ENCODE measurements at places on chromosomes 4 and X.

- no peak for DNase-seq
Observed at GRCh38 chr4:62271107-62271506, 1071.0 kb downstream of the ADGRL3 start.

DNA sequence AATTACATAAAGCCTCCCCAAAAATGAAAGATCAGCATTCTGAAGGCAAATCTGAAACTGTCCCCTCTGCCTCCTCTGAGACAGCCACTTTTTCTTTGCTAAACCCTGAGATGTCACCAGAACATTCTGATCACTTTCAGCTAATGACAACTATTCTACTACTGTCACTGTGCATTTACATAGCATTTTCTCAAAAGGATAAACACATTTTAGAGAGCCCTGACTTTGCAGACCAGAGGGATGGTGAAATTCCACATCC, 72.1 kb downstream of the GATB start:
- no peak for DNase-seq

- DNase-seq: no peak
Observed at GRCh38 chr4:17781300-17782287, at the start of gene FAM184B. TSS of gene FAM184B (minus strand) at chr4:17781621. CDS start at chr4:17781299, 322 bp downstream.

GRCh38 chrX:39877905-39878304, 219.9 kb downstream of the BCOR start:
- no peak for DNase-seq

GRCh38 chr4:147724468-147725201, 7.3 kb upstream of the ARHGAP10 start:
- DNase-seq: no peak

GRCh38 chr4:121785479-121785878, 15.6 kb upstream of the EXOSC9 start:
- DNase-seq: no peak

DNA sequence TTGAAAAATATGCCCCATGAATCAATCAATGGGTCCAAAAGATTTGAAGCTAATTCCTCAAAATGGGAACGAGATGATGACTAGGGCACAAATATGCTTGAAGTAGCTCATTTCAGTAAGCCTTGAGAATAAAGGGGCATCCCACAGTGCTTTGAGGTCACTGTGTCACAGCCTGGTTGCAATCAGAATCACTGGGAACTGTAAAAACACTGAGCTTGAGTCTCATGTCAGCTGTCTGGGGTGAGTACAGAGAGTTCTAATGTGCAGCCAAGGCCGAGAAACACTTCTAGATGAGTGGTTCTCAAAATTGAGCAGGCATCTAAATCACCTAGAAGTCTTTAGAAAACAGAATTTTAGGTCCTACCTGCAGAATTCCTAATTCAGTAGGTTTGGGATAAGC, 120.5 kb upstream of the EGFL6 start:
- no peak for DNase-seq

- no peak for DNase-seq
Observed at GRCh38 chr4:109930464-109930863, 17.8 kb downstream of the EGF start.

GRCh38 chr4:86934147-86934770, 552 bp upstream of the AFF1 start:
- no peak for DNase-seq

GRCh38 chrX:107894038-107894437, 68.4 kb downstream of the MID2 start:
- DNase-seq: peak; percentile 16

GRCh38 chr4:169603312-169603711, 9.1 kb downstream of the NEK1 start:
- DNase-seq: no peak

- DNase-seq: no peak
Observed at GRCh38 chr4:109721033-109721432, 8.8 kb downstream of the PLA2G12A start.

GRCh38 chr4:71832049-71832448, 48.2 kb upstream of the GC start:
- DNase-seq: no peak

GRCh38 chr4:143514497-143514896, 995 bp downstream of the SMARCA5 start:
- DNase-seq: peak; percentile 28

GRCh38 chrX:46601283-46601682, 27.7 kb downstream of the CHST7 start:
- DNase-seq: no peak

- peak; percentile 69 for DNase-seq
Observed at GRCh38 chr4:84938316-84938715, 28.2 kb downstream of the WDFY3 start.

- no peak for DNase-seq
Observed at GRCh38 chr4:968221-968620, 5.1 kb downstream of the DGKQ start.

DNA sequence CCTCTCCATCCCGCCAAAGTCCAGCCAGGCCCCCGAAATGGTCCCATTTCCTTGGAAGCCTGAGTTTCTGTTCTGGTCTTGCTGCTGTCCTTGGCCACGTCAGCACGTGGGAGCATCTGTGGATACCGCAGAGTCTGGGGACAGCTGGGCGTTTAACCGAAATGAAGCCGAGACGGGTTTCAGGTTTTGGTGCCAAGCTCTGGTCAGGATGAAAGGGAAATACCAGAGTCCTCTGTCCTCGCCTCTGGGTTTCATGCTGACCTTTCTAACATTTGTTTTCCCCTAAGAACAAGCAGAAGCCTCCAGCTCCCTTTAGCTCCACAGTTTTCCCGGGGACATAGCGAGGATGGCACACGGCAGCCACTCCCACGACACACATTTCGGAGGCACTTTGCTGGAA, 19.7 kb downstream of the SHOX start:
- DNase-seq: no peak

DNA sequence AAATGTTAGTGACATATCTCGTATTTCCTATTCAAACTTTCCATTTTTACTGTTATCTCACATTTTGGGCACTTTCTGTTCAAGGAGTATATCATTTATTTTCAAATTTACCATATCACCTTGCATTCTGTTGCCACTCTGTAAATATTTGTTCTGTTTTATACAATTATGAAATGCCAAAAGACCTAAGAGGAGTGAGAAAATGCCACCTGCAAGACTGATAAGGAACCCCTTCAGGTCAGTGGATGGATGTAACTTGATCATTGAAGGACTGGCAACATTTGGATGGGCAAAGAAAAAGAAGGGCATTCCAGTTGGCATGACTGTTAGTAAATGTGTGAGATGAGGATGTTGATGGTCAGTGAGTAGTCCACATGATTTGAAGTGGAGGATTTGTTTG, 79.1 kb downstream of the OTC start:
- DNase-seq: no peak

- no peak for DNase-seq
Observed at GRCh38 chr4:74931376-74931775, 1.5 kb upstream of the PARM1 start.

GRCh38 chr4:137644201-137644600, 111.9 kb upstream of the PCDH18 start:
- DNase-seq: peak; percentile 35

DNA sequence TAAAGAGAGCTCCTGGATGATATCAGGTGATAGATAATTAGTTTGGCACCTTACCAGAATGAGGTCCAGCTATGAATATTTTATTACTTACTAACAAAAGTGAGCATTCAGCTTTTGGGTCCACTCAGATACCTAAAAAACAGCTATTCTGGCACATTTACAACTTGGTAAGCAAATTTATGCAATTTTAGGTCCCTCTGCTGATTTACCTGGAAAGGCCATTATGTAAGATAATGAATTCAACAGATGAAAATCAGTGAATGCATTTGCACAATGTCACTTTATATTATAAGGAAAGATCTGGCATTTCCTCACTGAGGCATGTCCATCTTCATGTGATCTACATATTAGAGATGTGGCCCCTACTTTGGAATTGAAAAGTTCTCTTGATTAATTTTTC, 517.0 kb downstream of the SPRY1 start:
- no peak for DNase-seq

GRCh38 chr4:85938062-85938461, 421.8 kb downstream of the MAPK10 start:
- no peak for DNase-seq

DNA sequence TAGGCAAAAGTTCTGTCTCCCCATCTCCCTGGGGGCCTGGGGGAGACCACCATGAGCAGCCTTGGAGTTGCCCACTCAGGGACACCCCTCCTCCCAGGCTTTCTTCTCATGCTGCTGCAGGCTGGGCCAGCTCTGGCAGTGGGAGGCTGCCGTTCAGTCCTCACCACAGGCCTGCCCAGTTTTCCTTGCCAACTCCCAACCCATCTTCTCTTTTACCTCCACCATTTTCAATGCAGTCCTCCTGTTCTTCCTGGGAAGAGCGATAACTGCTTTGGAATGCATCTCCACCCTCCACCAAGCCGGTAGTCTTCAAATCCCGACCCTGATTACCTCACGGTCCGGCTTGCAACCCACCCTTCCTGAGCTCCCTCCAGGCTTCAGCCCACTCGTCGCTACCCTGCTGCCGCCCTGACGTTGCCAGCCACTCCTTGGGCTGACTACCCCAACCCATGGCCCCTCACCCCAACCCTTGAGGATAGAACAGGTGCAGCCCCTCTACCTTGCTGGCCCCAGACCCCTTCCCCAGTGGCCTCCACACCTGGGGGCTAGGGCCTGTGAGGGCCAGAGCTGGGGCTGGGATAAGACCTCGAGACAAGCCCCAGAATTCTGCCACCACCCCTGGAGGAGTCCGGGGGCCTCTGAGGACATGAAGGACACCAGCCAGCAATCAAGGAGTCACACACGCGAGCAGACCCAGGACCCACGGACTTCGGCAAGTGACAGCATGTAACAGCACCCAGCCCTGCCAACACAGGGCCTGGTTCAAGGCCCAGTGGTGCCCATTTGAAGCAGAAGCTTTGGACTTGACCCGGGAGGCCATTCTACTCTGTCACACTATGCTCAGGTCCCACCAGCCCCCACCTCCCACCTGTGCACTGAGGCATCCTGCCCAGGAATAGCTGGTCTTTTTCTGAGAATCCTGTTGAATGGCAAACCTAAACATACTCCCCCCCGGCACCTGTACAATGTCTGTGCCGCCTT, 9.2 kb downstream of the WDR1 start:
- DNase-seq: peak; percentile 42
